ENCODE measurements at places on chromosomes 16 and 17.

- no peak for DNase-seq
Measured at GRCh38 chr16:25978218-25978617, 286.5 kb downstream of the HS3ST4 start.

DNA sequence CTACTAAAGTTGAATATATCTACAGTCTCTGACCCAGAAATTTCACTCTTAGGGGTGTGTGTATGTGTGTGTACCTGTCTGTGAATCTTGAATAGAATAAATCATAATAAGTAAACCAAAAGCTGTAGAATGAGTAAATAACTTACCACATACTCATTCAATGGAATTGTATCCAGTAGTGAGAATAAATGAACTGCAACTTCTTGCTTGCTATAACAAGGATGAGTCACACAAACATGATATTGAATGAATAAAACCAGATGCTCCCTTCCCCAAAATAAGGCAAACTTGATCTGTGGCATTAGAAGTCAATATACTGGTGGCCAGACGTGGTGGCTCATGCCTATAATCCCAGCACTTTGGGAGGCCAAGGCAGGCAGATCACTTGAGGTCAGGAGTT, 259.8 kb upstream of the MON1B start:
- no peak for DNase-seq

- DNase-seq = no peak
Measured at GRCh38 chr17:52546493-52546892, 388.0 kb upstream of the CA10 start.

GRCh38 chr17:13978478-13978877, 90.8 kb upstream of the COX10 start:
- DNase-seq = no peak

DNA sequence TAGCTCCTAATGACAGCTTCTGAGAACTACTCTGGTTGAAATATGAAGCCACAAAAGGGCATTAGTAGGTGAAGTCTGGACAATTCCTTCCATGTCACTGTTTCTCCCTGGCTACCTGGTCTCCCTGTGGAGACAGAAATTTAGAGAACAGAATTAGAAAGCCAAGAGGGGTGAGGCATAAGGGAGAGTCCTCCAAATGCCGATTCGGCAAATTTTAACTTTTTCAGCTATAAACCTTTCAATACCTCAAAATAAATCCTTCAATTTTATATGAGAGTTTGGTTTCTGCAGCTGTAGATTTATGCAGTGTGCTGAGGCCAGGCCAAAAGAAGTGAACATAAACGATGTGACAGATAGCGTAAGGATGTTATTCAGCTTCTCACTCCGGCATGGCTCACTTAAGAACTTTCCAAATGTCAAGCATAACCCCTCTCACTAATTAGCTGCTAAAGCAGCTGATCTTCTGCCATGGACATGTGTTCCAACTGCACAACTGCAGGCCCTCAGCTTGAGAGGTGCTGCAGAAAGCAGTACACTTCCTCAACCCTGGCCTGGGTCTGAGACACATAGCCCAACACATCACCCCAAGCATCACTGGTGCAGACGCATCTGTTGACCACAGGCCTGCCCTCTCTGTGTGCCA, 247.9 kb upstream of the SOX9 start:
- no peak for DNase-seq

- no peak for DNase-seq
Measured at GRCh38 chr17:27607521-27608091, 23.4 kb upstream of the LGALS9 start.

DNA sequence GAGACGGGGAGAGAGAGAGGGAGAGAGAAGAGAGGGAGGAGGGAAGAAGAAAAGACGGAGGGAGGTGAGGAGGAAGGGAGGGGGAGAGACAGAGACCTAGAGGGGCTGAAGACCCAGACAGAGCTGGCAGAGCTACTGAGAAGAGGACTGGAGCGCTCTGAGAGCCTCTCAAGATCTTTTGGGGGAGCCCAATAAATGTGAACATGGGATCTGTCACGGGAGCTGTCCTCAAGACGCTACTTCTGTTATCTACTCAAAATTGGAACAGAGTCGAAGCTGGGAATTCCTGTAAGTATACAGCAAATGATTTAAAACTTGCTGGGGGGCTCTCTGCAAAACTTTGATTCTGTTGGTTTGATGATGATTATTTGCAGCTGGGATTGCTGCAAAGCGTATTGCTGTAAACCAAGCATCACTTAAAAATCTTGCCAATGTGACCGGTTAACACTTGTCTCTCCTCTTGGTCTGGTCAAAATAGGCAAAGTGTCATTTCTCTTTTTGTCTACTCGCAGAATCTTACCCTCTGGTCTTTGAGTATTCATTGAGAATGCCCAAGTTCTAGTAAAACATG, 344 bp downstream of the CNTNAP4 start:
- DNase-seq = no peak

DNA sequence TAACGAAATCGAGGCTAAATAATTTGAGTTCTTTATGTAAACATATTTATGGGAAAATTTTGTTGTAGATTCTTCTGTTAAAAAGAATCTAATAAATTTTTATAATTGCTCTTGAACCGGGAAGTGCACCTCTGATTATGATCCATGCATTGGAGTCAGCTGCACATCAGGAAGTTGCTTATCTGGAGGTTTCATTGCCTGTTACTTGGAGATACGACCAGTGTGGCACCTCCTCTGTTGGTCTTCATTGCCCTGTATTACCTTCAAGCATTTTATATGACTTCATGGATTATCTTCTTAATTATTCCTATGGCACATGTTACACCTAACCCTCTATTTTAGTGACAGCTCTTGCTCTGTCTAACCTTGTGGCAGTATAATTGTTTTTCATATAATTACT, 312.6 kb upstream of the TBX2 start:
- DNase-seq = no peak

DNA sequence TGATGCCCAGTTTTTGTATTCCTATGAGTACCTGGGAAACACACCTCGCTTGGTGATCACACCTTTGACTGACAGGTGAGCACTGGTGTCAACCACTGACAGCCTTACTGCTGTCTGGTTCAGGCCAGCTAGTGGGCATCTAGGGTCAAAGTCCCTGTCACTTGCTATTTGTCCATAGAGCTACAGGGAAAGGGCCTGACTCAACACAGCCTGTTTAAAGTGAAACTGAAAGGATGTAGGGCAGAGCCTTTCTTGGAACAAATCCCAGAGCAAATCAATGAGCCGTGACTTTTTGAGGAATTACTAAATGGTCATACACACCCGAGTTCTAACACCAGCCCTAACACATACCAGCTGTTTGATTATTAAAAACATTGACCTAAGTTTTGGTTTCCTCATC, 106.8 kb downstream of the DNAH9 start:
- no peak for DNase-seq

GRCh38 chr17:59296190-59296589, 35.3 kb upstream of the YPEL2 start:
- DNase-seq = no peak

- no peak for DNase-seq
Measured at GRCh38 chr16:88866151-88866920, at the start of gene PABPN1L. Gene PABPN1L, minus strand, starts transcription at chr16:88866660. Its CDS starts 54 bp downstream, at chr16:88866606.

- DNase-seq = no peak
Measured at GRCh38 chr17:76238847-76239537, 1.3 kb downstream of the RNF157 start.

DNA sequence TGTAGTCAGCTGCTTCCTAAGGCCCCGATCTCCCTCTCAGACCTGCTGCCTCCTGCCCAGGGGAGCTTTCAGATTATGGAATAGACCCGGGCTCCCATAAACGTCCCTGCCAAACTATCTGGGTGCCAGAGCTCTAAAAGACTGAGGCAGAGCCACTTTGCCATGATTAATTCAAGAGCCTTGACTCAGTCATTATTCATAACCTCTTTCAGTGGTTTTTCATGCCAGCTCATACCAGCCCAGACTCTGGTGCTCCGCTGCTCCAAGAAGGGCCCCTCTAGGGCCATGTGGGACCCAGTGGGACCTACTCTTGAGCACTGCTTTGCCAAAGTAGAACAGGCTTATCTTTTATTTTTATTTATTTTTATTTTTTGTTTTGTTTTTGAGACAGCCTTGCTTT, 23.9 kb downstream of the DNAI2 start:
- no peak for DNase-seq

GRCh38 chr17:10804546-10804945, 647 bp upstream of the TMEM238L start:
- no peak for DNase-seq

GRCh38 chr17:70171159-70171558, 1.8 kb downstream of the KCNJ2 start:
- no peak for DNase-seq

- DNase-seq = no peak
Measured at GRCh38 chr17:48577946-48578615, at the start of gene HOXB4. Gene HOXB4, minus strand, starts transcription at chr17:48578350. Its CDS starts 31 bp downstream, at chr17:48578319.

DNA sequence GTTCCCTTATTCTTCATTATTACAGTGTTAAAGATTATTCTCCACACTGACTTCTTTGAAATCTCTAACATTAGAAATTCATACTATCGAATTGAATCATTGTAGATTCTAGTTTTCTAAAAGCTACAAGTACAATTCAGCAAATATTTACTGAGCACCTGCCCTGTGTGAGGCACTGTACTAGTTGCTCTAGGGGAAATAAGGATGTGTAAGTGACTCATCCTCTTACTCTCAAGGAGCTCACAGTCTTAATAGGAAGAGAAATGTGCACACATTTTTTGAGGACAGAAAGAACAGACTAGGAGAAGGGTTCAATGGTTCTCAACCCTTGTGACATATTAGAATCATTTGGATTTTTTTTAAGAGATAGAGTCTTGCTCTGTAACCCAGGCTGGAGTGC, 7.7 kb upstream of the SLFN12L start:
- DNase-seq = no peak

GRCh38 chr17:34654276-34654880, 75.0 kb downstream of the TMEM132E start:
- DNase-seq = no peak

- DNase-seq = no peak
Measured at GRCh38 chr16:75742424-75743047, 16.2 kb upstream of the CPHXL start.

DNA sequence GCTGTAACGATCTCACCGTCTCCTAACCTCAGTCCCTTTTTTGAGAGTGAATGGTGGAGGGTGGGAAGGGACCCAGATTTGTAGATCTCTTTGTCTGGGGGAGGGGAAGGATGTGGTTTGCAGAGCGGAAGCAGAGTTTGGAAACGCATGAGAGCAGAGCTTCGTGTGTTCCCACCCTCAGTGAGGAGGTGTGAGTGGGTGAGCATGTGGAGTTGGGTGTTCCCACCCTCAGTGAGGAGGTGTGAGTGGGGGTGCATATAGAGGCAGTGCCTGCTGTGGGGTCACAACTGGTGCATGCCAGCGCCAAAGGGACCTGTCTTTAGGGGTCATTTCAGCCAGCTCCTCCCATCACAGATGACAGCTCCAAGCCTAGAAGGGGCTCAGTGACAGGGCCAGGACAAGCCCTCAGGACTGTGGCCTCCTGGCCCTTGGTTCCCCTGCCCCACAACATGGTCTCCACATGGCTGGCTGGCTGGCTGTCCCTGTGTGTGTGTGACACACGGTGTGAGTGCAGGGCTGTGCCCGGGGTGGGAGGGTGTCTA, 1.8 kb upstream of the CISD3 start:
- DNase-seq = no peak

GRCh38 chr17:36008998-36009665, 7.8 kb upstream of the CCL15 start:
- DNase-seq = no peak

- peak; percentile 9 for DNase-seq
Measured at GRCh38 chr16:23949630-23950290, 114.0 kb downstream of the PRKCB start.

DNA sequence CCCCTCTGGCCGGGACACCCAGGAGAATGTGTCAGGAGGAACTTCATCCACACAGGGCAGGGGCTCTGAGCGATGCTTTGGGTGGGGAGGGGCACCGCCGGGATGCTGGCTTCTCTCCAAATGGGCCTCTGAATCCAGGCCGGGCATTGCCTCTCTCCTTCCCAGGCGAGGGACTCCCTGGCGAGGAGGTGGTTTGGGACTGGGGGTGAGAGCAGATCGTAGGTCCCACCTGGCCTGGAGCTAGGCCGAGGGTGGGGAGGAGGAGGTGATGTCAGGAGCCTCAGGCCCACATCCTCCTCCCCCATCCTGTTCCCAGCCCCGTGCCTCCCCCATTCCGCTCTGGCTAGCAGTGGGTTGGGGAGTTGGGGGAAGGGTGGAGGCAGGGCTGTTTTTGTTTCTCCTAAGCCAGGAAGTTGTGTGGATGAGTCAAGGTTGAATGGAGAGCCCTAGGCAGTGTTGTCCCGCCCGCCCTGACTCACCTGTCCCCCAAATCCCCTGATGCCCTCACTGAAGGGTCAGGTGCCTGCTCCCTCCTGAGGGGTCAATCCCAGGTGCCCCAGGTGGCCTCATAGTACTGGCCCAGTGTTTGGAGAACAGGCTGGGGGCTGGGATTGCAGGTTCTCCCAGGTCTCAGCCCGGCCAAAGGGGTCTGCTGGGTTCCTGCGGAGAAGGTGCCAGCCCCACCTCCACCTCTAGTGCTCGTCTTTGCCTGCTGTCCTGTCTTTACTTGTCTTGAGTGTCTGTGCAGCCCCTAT, 2.8 kb downstream of the GRB7 start:
- DNase-seq = no peak

DNA sequence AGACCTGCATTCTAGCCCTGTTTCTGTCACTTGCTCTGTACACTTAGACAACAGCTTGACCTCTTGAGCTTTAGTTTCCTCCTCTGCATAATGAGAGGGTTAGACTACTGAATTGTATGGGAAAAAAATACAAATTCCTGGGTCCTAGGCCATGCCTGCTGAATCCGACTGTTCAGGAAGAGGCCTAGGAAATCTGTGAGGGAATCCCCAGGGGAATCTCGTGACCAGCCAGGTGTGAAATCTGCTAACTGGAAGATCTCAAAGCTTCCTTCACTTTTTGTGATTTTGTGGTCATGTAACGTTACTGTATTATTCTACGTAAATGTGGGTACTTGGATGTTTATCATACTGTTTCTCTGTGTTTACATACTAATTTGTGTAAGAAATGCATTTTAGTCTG, 58.2 kb downstream of the CYLD start:
- DNase-seq = no peak

DNA sequence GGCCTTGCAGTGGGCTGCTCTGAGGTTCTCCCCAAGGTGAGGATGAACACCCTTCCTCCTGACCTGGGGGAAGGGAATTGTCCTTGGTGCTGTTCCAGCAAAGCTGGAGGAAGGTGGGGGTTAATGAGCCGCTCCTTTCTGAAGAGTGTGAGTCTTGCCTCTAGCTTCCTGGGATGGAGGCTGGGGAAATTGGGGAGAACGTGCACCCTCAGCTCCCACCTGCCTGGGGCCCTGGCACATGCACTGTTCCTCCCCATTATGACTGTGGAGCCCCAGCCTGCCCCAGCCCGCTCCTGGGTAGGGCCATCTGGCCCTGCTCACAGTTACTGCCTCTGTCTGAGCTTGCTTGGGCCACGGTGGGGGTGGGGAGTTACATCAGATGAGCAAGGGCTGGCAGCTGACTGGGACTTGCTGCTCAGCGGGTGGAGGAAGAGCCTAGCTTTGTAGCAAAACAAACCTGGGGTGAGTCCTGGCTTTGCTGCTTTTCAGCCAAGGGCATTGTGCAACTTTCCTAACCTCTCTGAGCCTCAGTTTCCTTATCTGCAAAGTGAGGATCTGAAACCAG, 11.1 kb downstream of the TNS4 start:
- no peak for DNase-seq
